Suppressor macrophage treated with lipopolysaccharide for 1 hour (primary cell): ENCODE measurements at places on chromosomes 3 and 15.
A peak's percentile ranks its signal among the peaks of the same experiment; 100 is the strongest.

DNA sequence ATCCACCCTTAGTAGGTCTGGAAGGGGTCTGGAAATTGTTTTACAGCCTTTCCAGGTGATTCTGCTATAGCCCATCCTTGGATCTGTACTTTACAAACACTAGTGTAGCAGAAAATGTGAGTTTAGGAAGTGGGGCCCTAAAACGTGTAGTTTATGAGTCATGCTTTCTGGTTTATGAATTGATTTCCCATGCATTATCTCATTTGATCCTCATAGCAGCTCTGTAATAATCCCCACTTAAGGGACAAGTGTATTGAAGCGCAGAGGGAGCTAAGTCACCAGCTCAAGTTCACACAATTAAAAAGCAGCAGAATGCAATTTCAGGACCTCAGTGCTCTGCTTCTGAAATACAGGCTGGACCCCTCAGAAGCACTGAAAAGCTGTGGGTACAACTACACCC is 22.7 kb upstream of the STARD5 start:
- no peak for DNase-seq

DNA sequence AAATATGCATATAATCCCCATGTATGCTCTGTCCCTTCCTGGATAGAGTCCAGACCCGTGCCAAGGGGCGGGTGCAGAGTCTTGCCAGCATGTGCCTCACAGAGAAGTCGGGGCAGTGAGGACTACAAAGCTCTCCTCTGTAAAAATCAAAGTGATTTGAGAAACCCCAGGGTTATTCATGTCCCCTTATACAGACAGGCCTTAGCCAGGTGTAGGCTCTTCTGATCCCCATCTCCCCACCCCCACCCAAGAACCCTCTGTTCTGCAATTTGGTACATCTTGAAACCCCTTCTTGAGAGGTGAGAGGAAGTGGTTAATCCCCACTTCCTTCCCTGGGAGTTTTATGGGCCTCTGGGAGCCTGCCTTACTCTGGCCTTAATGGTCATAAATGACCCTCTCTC is 24.7 kb downstream of the TRIM71 start:
- peak; percentile 19 for DNase-seq

- peak; percentile 80 for DNase-seq
These were observed 136.2 kb downstream of the CHDH start for GRCh38 chr3:53709860-53710674.

- DNase-seq: peak; percentile 90
These were observed 39.5 kb downstream of the EBLN2 start for GRCh38 chr3:73100741-73101559.

- DNase-seq: peak; percentile 66
These were observed 232.6 kb downstream of the TBL1XR1 start for GRCh38 chr3:176964661-176965060.

DNA sequence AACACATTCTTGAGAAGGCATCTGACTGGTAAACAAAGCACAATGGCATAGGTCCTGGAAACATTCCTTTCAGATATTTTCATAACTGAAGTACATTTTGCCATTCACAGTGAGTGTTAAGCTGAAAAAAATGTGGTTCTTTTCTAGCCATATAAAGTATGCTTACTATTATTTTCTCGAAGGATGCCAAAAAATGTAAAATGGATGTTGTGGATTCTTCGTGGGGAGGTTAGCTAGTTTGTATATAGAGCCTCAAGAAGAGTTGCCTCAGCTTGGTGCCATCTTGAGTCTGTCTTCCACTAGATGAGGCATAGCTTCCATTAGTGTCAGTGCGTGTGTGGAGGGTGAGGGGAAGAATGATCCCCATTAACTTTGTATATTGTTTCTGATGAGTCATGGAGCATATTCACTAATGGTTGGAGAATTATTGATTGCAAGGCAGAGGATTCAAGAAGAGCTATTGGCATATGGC is 4.1 kb downstream of the MBNL1 start:
- peak; percentile 59 for DNase-seq

DNA sequence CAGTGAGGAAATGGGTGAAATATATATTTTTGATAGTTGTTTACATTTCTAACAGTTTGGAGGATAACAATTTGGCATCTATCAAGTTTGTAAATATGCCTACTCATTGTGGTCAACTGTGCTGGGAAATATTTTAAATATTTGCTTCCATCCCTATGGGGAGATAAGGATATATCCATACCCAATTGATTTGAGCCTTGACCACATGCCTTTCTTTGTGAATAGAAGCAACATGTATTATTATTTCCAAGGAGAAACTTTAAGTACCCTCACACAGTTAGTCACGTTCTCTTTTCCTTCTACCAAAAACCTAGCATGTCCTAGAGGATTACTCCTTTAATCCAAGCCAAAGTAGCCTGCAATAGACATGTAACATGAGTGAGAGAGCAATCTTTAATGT is 245.4 kb upstream of the CBLB start:
- no peak for DNase-seq

GRCh38 chr3:70882104-70882503 is 569.7 kb upstream of the MDFIC2 start:
- no peak for DNase-seq

- DNase-seq: no peak
These were observed 112.2 kb downstream of the ISL2 start for GRCh38 chr15:76448755-76449154.

DNA sequence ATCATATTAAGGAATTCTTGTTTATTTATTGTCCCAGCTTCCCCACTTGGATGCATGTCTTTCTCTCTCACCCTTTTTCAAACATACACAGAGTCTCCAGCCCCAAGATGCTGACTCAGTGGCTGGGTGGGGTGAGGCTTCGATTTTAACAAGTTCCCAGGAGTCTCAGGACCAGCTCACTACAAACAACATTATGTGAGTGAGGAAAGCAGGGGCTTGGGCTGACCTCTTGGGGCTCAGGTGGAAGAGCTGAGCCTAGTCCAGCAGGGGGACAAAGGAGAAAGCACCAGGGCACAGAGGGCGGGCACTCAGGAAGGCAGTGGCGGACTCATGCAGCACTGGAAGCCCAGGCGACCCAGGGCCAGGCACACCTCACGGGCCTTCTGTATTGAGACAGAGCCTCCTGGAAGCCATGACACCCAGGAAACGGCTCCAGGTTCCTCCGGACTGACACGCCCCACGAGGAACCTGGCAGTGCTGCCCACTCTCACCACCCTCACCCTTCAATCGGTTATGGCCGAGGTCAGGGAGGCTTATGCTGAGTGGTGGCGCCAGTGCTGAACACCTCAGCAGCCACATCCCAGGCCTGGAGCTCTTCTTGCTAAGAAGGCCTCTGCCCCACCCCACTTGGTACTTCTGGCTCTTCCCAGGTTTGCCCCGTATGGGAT is 97.4 kb downstream of the LRIG1 start:
- no peak for DNase-seq

GRCh38 chr3:186138272-186138981 is 29.5 kb upstream of the ETV5 start:
- no peak for DNase-seq

- no peak for DNase-seq
These were observed 807.6 kb upstream of the LMCD1 start for GRCh38 chr3:7693976-7694375.

- no peak for DNase-seq
These were observed 5.3 kb upstream of the MTFMT start for GRCh38 chr15:65034719-65035118.

GRCh38 chr15:95843241-95843910 is 487.1 kb upstream of the NR2F2 start:
- no peak for DNase-seq

DNA sequence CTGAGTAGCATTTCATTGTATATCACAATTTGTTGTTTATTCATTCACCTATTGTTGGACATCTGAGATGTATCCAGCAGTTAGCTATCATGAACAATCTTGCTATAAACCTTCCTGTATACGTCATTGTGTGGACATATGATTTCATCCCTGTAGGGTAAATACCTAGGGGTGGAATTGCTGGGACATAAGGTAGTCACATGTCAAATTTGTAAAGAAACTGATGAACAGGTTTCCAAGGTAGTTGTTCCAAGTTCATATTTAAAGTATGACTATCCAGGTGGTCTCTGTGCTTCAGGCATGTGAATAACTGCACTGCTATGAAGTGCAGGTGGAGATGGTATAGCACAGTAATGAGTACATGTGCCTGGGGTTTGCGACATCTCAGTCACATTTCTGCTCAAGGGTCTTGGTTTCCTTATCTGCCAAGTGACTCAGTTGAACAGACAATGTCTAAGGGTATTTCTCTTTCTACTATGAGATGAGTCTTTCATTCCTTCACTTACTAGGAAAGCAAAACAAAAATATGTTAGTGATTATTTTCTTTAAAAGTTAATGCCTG is 229.0 kb upstream of the HES1 start:
- DNase-seq: no peak

DNA sequence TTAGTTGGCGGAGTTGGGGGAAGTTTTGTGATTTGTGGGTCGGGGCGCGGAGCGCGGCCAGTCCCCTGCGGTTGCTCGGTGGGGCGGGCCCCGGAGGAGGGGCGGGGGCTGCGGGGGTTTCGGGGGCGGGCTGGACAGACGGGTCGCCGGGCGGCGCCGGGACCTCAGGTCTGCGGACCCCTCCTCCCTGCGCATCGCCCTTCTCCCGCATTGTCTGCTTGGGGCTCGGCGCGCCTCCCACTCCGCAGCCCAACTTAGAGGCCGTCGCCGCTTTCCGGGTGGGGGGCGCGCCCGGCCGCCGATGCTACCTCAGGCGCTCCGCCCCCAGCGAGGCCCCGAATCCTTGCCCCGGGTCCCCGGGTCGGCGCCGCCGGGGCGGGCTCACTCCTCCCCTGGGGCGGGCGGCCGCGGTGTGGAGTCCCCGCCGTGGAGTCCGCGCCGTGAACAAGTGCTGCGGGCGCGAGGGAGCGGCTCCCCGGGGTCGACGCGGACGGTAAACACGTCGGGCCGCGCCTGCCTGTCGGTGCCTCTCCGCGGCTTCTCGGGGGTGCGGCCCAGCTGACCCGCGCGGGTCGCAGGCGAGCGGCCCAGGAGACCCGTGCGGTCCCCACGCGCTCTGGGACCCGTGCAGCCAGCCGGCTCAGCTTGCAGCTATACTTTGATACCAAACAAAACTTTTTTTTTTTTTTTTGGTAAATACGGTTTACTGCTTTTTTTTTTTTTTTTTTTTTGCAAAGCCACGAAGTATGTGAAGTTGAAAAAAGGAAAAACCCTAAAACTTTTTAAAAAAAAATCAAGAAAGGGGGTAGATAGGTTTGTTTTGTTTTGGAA is 624 bp downstream of the AKAP13 start:
- peak; percentile 60 for DNase-seq

DNA sequence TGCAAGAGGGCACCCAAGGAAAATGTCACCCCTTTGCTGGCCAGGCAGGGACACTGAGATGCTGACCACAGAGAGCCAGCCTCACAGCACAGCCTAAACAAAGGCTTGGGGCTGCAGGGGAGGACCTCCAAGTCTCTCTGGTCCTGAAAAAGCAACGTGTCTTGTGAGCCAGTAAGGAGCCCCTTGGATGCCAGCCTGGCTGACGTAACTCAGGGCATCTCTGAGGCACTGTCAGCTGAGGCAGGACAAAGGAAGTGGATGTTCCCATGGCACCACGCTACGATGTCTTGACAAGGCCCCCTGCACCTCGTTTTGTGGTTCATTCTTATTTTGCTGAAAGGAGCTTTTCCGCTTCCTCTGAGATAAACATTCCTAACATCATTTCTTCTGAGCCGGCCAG is 160.7 kb downstream of the OR4M2 start:
- no peak for DNase-seq

DNA sequence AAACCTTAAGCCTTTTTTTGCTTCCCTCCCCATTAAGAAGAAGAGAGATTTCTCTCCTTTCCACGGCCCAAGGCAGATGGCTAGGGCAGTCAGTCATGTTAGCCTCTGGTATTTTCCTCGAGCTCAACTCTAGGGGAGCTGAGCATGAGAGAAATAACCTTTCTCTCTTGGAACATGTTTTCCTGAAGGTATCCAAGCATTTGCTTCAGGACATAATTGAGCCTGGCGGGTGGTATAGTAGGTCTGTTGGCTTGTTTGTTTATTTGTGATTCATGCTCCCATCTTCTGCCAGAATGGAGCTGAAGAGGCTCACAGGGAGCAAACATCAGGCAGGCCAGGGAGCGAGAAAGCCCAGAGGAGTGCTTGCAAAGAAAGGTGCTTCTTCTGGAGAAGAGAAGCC is 102.5 kb downstream of the MESD start:
- DNase-seq: no peak

DNA sequence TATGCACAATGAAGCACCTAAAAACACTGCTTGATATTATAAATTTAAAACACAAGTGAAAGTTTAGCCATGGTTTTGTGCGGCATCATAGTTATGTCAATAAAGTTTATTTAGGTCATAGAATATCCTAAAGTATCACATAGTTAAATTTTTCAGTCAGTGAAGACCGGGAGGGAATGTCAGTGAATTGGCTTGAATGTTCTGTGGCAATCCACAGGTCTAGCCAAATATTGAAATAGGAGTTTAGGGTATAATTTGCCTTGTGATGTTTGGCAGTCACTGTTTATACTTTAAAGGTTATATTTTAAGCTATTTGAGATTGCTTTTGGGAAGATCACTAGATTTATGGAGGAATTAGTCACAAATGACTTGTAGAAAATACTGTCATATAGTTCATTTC is 79.7 kb upstream of the FLNB start:
- DNase-seq: no peak

- DNase-seq: no peak
These were observed 14.7 kb downstream of the VPS39 start for GRCh38 chr15:42193383-42193782.

DNA sequence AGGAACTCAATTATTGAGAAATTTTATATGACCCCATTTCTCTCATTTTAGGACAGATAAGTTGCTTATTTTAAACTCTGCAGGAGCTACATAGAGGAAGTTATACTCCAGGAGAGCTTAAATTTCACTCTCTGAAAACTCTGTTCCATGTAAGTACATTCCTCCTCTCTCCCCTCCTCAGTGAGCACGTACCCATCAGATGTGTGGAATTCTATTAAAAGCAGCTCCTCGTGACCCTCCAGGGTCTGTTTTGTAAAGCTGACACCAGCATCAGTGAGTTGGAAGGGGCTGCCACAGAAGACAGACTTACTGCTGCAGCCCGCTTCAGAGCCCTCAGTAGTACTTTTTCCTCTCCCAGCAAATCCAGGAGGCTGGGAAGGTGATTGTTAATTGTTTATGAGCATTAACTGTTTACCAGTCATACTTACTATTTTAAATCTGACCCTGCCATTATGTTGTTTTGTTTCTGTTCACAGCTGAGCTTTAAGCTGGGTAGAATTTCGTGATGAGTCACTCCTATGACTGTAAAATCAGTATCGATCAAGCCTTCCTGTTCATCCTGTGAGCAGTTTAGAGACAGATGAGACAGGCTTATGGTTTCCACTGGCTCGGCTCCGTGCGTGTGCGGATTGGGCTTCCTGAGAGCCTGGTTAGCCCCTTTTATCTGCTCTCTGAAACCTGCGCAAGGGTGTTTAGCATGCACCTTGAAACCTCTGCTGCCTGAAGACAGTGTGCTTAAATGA is 20.4 kb downstream of the IGF1R start:
- no peak for DNase-seq

GRCh38 chr3:70501561-70501960 is 189.1 kb upstream of the MDFIC2 start:
- DNase-seq: no peak
